GM13977 (cell line): ENCODE measurements at places on chromosomes 6 and 20.

DNA sequence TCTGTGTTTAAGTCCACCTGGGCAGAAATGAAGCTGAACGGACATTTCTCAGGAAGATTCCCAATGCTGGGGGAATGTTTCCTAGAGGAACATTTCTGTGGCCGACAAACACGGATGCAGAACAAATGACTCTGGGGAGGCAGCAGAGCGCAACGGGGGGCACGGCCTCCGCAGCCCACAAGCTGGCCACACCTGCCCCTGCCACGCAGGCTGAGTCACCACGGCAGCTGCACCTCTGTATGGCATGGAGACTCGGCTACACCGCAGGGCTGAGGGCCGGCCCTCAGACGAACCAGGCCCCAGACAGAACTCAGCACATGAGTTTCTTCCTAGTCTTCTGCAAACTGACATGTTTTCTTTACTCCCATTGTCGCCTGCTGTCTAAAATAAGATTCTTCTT, 10.0 kb upstream of the PRR18 start:
- no peak for DNase-seq

DNA sequence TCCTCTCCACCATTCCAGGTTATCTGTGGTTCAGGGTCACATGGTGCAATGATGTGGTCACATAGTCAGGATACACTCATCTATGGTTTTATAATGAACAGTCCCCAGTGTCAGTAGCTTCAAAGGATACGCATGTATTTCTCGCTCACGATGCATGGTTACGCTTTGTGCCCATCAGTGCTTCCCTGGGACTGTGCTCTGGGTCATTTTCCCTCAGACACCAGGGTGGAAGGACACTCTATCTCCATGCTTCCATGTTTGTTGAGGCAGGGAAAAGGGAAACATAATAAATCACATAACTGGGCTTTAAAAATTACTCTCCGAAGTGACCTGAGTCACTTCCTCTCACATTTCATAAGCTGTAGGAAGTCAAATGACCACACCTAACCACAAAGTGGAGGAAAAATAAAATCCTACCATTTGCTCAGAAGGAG, 394.8 kb upstream of the NOX3 start:
- DNase-seq: no peak

- DNase-seq: no peak
Observed at GRCh38 chr6:100427452-100427851, 37.3 kb downstream of the SIM1 start.

GRCh38 chr6:113591896-113592827, 265.0 kb upstream of the MARCKS start:
- no peak for DNase-seq

- no peak for DNase-seq
Observed at GRCh38 chr6:33392595-33392948, 949 bp downstream of the KIFC1 start.

- DNase-seq: no peak
Observed at GRCh38 chr20:17823409-17824144, 123.8 kb downstream of the BANF2 start.

- DNase-seq: no peak
Observed at GRCh38 chr6:14831937-14832336, 413.9 kb upstream of the JARID2 start.

DNA sequence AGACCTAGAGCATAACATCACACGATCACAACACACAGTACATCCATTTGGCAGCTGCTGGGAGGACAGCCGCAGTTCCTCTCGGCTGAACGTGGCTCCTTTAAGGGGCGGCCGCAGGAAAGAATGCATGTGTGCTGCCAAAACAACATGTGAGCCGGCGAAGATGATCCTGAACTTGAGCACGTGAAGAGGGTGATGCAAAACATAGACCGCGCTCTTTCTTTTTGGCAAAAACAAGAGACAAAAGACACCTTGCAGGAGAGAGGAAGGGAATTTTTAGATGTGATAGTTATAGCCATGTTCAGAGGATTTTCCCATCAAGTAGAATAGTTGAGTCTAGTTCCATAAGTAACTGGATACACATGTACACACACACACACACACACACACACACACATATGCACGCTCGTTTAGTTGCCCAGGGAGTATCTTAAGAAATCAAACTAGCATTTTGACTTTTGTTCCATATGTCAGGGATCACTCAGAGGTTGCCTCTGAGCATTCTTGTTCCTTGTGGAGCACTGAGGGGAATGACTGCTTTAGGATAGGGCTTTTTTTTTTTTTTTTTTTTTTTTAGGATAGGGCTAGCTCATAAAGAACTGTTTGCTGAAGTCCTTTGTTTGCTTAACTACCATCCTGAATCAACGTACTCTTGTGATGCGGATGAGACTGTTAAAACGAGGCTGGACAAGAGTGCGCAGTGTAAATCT, 21.7 kb upstream of the RANBP9 start:
- no peak for DNase-seq

DNA sequence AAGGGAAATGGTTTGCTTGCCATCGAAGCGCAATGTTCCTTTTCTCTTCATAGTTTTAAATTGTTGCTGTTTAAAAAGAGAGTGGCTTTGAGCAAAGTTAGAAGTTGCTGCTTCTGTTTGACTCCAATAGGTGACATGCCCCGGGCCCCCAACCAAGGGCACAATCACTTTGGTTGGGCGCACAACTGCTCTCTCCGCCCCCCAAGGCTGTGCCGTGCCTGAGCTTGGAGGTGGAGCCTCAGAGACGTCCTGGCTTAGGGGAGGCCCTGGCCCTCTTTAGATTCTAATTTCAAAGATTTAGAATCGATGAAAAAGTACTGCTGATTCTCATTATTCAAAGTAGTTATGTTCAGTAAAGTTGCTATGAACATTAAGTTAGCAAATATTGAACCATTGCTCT, 725.9 kb downstream of the COL12A1 start:
- DNase-seq: no peak

GRCh38 chr6:28953039-28953584, 29.3 kb upstream of the TRIM27 start:
- peak; percentile 81 for DNase-seq

- no peak for DNase-seq
Observed at GRCh38 chr6:137883400-137884148, 16.5 kb downstream of the TNFAIP3 start.

DNA sequence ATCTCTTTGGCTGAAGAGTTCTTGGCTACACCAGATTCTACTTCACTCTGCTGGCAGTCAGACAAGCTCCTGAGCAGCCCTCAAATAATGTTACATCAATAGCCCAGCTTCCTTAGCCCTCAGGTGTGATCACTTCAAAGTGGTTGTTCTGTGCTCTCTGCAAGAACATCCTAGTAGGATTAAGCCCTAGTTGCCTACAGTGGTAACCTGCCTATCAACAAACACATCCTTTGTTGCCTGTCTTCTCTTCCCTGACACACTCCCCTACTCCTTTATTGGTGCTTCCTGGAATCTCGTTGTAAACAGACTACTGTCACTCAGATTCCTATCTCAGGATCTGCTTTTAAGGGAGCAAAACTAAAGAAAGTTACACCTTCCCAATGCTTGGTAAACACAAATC, 45.1 kb upstream of the TASP1 start:
- no peak for DNase-seq

DNA sequence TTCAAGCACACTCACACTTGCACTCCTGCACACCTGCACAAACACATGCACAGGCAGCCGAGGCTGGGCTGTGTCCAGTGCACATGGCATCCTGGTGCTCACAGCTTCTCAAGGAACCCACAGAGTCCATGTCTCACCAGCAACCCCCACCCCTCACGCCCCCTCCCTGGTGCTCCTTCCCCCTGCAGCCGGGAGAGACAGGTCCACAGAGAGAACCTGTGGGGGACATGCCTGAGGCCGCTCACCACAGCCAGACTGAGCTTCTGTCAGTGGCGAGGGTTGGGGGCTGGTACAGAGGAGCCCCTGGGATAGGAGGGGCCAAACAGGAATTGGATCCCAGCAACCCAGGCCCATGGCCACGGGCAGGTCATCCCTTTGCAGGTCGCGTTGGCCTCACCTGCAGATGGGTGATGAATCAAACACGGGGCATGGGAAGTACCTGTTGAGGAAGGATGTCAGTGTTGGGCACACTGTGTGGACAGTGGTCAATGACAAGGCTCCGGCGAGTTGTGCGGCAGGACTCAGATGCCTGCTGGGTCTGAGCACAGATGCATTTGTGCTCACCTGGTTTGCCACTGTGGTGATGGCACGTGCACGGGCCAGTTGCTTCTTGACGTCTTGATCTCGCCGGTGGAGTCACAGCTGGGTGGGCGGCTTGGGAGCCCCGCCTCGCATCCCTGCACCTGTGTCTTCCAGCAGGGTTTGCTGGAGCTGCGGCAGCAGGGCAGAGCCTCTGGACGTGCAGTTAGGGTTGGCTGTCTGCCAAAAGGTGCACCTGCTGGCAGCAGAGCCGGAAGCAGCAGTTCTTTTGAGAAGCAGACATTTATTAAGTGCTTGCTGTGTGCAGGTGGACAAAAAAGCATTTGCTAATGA, 113.0 kb downstream of the ERMARD start:
- no peak for DNase-seq

DNA sequence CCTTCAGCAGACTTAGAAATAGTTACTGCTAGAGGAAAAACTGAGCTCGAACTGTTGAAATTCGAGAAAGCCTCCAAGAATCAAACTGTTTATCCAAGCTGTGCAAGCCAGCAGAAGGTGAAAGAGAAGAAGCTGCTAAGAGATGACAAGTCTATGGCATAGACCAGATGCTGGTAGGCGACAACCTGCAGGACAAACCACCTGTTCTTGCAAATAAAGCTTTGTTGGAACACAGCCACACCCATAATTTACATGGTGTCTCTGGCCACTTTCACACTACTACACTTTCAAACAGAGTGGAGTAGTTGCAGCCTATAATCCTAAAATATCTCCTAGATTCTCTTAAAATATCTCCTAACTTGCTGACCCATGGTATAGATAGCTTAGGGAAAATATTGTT, 33.3 kb downstream of the TNFRSF21 start:
- no peak for DNase-seq

GRCh38 chr20:13220194-13220903, 725 bp upstream of the ISM1 start:
- peak; percentile 35 for DNase-seq

GRCh38 chr6:132865829-132866228, 51.5 kb downstream of the RPS12 start:
- DNase-seq: no peak

DNA sequence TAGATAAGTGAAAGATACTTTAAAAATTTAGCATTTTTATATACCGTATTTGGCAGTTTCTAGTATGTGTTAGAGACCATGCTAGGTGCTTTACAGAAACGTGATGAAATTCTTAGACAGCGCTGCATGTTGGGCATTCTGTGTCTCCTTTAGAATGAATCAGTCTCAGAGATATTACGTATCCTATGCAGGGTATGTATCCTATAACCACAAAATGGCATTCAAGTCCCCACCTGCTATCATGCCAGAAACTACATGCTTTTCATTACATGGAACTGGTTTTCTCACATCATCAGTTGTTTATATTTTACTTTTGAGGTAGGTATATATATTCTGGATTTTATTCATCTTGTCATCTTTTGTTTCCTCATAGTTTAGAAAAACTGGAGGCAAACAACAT, 42.3 kb downstream of the PEX7 start:
- DNase-seq: no peak

DNA sequence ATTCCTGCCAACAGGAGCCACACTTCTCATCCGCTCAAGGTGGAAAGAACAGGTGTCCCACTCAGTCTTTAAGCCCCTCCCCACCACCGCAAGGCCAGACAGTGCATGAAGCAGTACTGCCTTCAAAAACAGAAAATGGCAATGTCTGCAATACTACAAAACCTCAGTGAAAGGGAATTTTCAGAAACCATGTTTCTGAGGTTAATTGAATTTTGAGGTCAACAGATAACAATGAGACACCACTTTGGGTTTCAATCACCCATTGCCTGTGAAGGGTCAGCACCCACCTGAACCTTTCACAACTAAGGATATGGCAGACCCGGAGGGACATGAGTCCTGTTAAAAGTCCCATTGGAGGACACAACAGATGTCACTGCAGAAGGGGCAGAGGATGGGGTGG, 13.0 kb downstream of the ZC3H12D start:
- DNase-seq: no peak

DNA sequence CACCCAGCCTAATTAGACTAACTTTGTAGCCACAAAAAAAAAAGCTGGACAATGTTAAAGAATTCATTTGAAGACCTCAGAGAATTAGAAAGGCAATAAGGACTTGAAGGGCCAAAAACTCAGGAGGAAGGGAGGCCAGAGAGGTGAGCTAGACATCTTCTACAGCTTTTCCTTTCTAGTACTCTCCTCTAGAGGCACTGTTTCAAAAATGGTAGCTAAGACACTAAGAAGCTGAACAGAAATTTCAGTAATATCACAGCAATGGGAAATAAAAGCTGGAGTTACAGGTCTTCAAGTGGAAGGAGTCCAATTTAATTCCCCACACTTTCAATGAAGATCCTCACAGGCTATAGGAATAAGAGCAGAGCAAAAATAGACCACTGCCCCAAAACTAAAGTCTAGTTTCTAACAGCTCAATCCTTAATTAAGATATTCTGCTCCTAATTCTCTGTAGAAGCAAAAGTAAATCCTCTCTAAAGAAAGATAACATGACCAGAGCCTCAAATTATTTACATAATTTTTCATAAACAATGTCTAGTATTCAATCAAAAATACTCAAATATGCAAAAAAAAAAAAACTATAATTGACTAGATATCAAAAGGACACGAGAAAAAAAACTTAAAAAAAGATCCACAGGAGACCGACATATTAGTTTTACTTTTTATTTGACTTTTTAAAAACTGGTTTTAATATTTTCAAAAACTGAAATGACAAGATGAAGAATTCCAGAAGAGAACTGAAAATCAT, 63.7 kb downstream of the RNGTT start:
- no peak for DNase-seq

DNA sequence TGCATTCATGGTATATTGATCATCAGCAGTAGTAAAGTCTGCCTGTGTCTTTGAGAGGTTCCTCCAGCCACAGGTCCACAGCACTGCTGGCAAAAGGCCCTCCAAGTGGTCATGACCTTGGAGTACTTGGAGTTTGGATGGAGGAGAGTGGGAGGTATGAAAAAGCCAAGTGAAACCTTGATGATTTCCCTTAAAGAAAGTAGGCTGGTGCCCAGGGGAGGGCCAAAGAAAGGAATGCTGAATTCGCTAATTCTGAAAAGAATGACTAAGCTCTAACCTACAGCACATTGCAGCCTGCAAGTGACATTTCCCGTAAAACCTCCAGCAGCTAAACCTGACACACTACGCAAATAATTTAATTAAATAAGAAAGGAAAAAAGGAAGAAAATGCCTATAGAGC, 223.4 kb upstream of the TAB2 start:
- DNase-seq: no peak

GRCh38 chr20:60053125-60053817, 95.0 kb downstream of the CDH26 start:
- DNase-seq: no peak
